ENCODE measurements at places on chromosomes 7 and 10.

GRCh38 chr7:41503438-41503837 is 199.5 kb downstream of the INHBA start:
- no peak for DNase-seq

DNA sequence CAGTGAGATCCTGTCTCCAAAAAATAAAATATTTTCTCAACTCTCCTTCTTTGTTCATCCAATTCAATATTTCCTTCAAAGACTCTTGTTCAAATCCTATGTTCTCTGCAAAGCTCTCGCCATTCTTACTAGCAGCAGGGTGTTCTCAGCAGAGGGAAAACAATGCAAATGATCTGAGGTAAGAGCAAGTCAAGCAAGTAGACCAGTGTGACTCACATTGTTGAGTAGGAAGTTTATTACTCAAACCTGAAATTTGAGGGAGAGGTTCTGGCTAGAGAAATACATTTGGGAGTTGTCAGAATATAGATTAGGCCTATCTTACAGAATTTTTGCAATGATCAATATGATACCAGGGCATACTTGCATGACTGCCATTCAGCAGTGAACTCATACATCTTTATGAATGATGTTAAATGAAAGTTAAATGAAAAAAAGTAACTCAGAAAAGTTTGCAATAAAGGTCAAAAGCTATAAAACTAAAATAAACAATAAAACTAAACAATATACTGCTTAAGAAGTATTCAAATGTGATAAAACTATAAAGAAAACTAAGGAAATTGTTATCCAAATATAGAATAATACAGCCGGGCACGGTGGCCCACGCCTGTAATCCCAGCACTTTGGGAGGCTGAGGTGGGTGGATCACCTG is 5.8 kb downstream of the IDE start:
- DNase-seq = peak; percentile 34

DNA sequence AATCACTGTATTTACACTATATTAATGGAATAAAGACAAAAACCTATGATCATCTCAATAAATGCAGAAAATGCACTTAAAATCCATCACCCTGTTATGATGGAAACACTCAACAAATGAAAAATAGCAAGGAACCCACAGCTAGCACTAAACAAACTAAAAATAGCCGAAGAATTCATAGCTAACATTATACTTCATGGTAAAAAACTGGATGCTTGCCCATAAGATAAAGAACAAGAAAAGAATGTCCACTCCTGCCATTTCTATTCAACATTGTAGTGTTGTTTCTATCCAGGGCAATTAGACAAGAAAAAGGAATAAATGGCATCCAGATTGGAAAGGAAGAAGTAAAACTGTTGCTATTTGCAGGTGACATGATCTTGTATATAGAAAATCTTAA is 142.1 kb downstream of the STK31 start:
- no peak for DNase-seq

- no peak for DNase-seq
These were observed 30.4 kb downstream of the TMEM270 start for GRCh38 chr7:73891178-73891885.

GRCh38 chr7:51111241-51111940 is 205.2 kb downstream of the COBL start:
- no peak for DNase-seq
